ENCODE measurements at places on chromosomes 6 and 20.

DNA sequence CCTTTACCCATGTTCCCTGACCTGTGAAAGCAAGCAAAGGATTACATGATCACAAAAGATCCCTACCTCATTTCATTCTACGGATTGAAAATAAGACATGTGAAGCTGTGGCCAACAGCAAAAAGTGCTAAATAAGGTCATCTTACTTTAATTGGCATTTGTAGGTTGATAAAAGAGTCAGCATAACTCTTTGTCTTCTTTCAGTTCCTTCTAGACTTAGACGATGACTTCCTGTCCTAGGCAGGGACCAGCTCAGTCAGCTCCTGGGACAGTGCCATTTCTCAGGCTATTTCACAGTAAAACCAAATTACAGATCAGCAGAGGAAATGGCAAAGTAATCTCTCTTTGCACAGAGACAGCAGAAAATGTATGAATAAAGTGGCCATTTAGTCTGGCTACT lies 480.7 kb downstream of the RFPL4B start:
- peak; percentile 4 for DNase-seq

GRCh38 chr6:117169781-117170281 lies 95.5 kb upstream of the VGLL2 start:
- no peak for DNase-seq

- DNase-seq: no peak
Measured at GRCh38 chr20:58467572-58468527, 47.3 kb downstream of the APCDD1L start.

DNA sequence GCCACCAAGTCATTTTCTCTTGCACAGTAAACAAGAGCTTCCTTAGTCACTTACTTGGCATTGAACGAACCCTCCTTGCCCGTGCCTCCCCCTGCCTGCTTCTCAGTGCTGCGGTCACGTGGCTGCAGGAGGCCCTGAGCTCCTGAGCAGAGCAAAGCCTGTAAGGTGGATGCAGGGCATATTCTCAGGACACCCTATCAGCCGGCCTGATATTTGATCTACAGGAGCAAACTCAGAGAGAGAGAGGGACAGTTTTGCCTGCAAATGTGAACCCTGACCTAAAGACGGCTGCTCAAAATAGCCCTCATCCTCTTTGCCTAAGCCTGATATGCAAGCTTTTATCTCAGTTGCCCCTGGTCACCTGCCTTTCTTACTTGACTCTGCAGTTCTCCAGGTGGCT lies 93.0 kb upstream of the POPDC3 start:
- DNase-seq: no peak
